GM18507 (cell line): ENCODE measurements at places on chromosomes 4 and X.

DNA sequence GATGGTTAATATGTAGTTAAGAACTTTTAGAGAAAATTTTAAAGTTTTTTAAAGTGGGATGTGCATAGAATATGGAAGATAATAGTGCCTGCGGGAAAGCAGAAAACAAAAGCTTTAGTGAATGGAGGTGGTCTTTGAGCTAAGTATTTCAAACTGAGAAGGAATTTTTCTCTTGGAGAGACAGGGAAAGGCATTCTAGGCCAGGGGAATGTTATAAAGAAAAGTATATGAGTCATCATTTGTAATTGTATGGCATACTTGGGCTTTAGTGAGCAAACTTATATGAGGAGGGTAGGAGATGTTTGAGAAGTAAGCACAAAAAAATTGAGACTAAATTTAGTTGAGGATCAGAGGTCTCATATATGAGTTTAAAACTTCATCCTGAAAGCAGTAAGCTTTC is 467.0 kb downstream of the PPARGC1A start:
- no peak for DNase-seq

DNA sequence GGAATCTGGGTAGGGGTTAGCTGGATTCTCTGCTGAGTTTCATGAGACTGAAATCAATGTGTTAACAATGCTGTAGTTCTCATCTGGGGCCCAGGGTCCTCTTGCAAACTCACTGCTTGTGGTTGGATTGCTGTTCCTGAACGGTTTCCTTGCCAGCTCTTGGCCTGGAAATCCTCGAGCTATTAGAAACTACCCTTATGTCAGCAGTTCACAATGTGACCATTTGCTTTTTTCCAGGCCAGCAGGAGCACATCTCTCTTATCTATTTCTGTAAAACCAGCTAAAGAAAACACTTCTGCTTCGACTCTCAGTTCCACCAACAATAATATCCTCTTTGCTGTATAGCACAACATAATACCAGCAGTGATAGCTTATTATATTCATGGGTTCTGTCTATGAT is 140.1 kb upstream of the TRAM1L1 start:
- DNase-seq: no peak

GRCh38 chrX:22365460-22365859 is 92.7 kb downstream of the CBLL2 start:
- DNase-seq: no peak

GRCh38 chr4:10299601-10300000 is 157.6 kb downstream of the ZNF518B start:
- DNase-seq: no peak

DNA sequence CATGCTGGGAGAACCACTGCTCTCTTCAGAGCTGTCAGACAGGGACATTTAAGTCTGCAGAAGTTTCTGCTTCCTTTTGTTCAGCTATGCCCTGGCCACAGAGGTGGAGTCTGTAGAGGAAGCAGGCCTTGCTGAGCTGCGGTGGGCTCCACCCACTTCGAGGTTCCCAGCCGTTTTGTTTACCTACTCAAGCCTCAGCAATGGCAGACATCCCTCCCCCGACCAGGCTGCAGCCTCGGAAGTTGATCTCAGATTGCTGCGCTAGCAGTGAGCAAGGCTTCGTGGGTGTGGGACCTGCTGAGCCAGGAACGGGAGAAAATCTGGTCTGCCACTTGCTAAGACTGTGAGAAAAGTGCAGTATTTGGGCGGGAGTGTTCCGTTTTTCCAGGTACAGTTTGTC is 118.9 kb downstream of the SLC10A6 start:
- no peak for DNase-seq

GRCh38 chr4:121380776-121381462 is at the start of gene QRFPR:
TSS of gene QRFPR (minus strand) at chr4:121381018. CDS start at chr4:121380647, 371 bp downstream.
- no peak for DNase-seq

DNA sequence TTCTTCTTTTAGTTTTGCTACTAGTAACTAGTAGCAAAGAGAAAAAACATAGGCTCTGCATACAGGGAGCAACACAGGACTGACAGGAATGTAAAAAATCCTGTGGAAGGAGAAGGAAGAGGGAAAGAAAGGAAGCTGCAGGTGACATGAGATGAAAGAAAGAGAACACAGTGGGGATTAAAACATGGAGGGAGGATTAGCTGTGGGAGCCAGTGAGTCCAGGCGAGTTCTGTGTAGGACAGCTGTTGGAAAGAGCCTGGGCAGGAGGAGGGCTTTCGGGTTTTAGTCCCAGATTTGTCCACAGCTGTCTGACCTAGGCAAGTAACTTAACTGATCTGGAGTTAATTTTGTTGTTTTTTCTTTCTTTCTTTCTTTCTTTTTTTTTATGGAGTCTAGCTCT is 21.6 kb downstream of the CCNG2 start:
- DNase-seq: no peak

DNA sequence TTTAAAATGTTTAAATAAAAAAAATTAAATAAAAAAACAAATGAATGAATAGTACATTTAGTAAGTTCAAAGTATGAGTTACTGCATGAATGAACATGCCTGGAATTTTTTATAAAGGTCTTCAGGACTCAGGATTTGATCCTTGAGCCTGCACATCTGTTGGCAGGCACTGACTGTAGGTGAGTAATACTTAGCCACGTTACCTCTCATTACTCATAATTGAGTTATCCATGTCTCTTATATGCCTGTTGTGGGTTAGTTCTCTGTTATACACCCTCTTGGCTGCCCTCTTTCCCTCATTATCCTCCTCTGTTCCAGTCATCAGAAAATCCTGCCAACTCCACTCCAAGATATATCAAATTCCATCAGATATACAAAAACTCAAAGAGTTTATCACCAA is 276.0 kb downstream of the FBXW7 start:
- no peak for DNase-seq

DNA sequence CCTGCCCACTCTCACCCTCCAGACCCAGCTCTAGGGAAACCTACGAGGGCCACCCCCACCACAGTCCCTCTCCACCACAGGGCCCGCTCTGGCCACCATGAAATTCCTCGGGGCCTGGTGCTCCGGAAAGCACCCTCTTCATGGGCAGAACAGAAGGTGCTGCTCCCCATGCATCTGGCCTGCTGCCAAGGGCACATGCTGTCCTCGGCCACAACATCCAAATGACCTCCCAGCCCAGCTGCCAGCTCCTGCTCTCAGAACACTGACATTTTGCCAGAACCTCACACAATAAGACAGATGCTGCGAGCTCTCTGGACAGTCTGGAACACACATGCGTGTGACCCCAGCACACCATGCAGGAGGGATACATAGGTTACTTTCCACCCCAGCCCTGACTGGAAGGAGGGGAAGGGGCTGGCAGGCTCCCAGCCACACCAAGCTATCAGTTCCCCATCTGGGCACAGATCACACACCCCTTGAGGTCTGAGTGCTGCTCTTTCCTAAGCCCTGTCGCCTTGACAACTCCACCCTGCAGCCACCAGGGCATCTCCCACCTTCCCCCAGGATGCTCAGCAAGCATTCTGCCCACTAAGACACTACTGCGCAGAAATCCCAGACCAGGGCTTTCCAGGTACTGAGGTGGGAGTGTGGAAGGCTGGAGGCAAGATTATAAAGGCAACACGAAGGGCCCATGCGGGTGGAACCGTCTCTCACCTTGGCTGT is 5.8 kb downstream of the CCNQ start:
- no peak for DNase-seq

- DNase-seq: no peak
These were observed 72.0 kb downstream of the PRPS1 start for GRCh38 chrX:107700317-107700774.

DNA sequence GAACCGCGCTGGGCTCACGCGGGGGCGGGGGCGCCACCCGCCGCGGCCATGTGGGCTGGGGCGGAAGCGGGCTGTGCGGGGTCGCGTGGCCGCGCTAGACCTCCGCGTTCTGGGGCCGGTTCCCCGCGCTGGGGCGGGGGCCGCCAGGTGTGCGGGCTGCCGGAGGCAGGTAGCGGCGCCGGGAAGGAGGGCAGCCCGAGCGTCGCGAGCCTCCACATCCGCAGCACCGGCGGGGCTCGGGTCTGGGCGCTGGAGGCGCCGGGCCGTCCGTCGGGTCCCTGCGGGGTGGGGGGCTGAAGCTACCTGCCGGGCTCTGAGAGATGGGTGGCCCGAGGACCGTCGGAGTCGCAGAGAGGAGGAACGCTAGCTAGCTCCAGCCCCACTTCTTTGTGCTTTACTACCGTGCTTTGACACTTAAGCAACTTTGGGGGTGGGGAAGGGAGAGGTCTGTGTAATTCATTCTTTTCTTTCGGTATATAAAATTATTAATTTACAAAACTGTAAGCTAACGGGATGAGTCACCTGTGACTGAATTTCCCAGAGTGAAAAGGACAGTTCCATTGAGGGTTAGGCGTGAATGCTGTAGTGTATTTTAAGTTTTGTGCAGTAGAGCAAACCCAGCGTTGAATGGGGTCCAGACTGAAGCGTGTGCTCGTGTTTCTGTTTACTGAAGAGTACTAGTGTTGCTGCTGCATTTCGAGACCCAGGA is 689 bp downstream of the METAP1 start:
- no peak for DNase-seq

- no peak for DNase-seq
These were observed 47.2 kb downstream of the MAOA start for GRCh38 chrX:43703211-43703791.

GRCh38 chrX:44247468-44247867 is 96.0 kb downstream of the EFHC2 start:
- no peak for DNase-seq

DNA sequence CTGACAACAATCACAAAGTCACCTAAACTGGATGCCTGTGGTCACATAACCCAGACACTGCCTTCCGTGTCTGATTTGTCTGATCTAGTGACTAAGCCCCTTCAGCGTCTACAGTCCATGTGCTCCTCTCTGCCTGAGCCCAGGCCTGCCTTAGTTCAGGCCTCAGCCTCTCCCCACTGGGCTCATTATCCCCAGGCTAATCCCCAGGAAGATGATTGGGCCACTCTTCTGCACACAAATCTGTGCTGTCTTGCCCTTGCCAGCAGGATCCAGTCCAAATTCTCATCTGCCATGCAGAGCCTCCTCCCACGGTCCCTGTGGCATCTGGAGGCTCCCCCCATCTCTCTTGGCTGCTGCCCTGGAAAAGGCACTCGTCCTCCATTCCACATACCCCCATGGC is 96.5 kb downstream of the SLC2A9 start:
- DNase-seq: no peak

GRCh38 chrX:23008431-23009099 is 8.8 kb downstream of the DDX53 start:
- DNase-seq: no peak

DNA sequence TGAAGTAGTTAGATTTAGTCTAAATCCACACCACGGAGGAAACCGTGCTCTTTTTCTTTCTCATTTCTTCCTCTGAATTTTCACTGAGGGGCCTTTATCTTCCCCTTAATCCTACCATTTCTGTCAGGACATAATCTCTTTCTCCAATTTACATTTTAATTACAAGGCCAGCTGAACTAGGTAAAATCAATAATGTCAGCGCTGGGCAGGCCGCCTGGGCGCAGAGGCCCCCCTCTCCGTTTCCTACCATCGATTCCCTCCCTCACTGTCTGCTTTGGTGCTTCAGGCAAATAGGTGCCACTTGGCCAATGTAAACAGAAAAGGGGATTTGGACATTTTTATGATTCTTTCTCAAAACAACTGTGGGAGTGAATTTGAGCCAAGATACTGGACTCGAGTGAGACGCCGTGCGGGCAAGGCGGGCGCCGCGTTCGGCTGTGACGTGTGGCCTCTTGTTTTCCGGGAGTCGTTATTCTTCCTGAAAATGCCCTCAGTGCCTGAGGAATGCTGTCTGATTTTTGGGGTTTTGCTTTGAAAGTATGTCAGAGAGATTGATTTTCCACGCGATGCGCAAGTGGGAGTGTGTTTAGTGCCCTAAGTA is 22.6 kb downstream of the UVSSA start:
- DNase-seq: no peak

DNA sequence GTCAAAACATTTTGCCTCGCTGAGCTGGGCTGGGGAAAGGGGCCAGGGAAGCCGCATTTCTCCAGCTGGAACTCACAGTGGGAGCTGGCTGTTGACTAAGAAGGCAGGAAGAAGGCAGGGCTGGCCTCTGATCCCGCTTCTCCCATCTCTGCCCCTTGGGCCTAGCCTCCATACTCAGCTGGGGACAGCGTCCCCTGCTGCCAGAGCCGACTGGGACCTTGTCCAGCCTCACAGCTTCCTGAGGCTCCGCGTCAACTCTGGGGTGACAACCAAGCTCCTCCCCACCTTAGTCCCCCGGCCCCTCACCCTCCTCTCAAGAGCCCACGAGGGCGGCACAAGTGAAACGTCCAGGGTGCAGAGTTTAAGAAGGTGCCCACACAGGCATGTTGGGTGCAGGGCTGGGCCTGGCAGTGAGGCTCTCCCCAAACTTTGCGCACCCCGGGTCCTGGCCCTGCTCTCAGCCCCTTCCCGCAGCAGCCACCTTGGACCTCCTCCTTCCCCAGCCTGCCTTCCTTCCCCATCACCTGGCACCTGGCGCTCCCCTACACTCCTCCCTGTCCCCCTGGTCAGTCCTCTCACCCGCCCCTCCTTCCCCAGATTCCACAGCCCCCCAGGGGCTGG is 100.8 kb downstream of the PSAPL1 start:
- DNase-seq: no peak

DNA sequence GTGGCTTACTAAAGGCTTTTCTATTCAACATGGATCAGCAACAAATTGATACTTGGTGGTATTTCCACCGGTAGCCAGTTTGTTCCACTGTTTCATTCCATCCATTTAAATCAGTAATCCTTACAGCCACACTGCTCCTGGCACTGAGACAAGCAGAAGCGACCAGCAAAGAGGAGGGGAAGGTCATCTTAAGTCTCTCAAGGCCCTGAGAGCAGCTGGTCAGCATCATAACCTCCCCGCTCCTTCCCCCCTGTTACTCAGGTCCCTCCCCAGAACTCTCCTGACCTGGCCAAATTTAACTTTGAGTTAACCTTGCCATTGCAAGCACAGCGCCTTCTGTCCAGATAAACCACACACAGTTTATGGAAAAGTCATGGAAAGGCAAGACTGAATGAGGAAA is 331.3 kb upstream of the KLF3 start:
- DNase-seq: no peak

DNA sequence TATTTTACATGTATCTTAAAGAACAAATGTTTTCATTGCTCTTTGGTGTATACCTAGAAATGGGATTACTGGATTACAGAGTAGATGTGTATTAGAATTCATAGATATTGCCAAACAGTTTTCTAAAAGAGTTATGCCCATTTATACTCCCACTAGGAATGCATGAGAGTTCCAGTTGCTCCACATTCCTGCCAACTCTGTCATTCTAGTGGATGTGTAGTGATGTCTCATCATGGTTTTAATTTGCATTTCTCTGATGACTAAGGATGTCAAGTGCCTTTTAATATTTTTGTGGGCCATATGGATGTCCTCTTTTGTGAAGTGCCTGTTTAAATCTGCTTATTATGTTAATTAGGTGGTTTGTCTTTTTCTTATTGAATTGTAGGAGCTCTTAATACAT is 65.6 kb upstream of the BMP2K start:
- DNase-seq: no peak

DNA sequence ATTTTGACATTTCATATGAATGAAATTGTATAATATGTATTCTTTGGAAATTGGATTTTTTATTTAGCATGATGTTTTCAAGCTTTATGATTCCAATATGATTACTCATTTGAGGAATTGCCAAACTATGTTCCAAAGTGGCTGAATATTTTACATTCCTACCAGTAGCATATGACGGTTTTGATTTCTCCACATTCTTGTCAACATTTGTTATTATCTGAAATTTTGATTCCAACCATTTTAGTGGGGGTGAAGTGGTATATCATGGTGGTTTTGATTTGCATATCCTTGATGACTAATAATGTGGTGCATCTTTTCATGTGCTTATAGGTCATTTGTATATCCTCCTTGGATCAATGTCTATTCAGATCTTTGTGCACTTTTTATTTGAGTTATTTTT is 2.6 kb upstream of the BEX1 start:
- DNase-seq: no peak
